Stimulated activated CD8-positive, alpha-beta memory T cell treated with anti-CD3 and anti-CD28 coated beads, Interleukin-7, amount 100 ng/mL, for 4 hours (primary cell): ENCODE measurements at places on chromosomes 4 and X.

DNA sequence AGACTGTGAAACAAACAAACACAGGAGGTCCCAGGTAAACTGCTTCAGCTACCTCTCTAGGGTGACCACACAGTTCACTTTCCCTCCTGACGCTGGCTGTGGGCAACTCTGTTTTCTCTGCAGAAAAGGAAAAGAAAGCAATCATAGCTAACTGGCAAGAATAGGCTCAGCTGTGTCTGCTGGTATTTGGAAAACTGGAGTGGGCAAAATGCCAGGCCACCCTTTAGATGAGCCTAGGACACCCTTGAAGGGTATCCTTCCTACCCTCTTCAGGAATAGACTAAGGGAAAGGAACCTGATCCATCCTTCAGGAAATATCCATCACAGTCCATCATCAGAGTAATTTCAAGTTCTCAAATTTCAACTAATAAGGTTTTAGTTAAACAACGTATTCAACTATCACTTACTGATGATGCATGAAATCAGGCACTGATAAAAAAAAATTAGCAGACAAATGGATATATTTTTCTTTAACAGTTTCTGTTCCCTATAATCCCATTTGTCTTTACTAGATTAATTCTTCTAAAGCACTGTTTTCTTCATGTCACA is 60.9 kb downstream of the CAMK2D start:
- DNase-seq = no peak

DNA sequence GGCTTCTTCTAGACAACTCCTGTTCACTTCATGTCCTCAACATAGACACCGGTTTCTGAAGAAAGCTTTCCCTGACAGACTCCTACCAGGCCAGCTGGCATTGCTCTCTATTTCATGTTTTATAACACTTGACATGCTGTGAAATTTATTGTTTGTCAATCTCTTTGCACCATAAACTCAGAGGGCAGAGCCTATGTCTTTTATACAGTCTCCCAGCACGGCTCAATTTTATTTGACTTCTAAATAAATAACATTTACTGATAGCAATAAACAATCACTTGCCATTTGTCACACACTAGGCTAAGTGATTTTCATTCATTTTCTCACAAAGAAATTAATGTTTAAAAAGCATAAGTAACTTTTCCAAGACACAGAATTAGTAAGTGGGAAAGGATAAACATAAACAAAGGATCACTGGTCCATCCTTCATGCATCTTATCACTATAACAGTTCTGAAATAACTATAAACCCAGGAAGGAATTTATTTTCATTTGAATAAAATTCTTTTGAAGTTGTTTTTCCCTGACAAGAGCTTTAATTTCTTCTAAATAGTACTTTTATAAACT is 577.6 kb downstream of the TECRL start:
- DNase-seq = no peak

DNA sequence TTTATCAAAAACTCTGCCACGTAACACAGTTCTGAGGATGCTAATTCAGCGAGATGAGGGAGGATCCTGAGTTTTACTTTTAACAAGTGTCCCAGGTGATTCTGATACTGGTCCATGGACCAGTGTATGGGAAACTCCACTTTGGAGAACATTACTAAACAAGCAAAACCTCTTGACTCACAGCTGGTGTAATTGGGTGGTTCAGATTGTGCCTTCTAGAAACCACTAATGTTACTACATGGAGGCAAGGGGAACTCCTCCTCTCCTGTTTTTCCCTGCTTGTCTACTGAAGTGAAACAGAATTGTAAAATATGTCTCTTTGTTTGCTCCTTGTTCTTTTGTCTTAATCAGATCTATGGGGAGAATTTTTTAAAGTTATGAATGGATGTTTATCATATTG is 62.6 kb downstream of the FRAS1 start:
- DNase-seq = no peak

- DNase-seq = no peak
Measured at GRCh38 chr4:38154252-38154651, 194.1 kb downstream of the PTTG2 start.

GRCh38 chr4:88101165-88101564 is 57.3 kb downstream of the ABCG2 start:
- no peak for DNase-seq

DNA sequence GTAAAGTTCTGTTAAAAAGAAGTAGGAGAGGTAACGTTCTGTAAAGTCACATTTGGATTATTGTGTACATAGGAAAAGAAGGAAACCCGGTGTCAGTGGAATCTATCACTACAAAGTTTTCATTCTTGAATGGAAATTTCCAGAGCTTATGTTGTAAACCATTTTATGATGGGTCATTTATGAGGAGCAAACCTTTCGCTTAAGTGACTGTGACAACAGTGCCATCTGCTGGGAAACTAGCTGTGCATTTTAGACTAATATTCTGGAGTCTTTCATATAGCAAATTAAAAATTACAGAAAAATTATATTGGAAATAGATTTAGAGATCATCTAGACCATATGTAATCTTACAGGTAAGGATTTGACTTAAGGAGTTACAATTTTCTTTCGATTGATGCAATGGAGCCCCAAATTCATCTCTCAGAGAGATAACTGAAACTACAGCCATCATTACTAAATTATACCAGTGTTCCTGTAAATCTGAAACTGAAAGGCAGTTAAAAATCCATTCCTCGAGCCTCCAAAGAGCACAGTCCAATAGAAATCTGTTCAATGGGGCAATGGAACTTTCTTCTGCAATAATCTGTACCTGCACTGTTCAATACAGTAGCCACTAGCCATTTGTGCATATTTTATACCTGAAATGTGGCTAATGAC is 26.9 kb downstream of the ASB9 start:
- DNase-seq = peak; percentile 12
